Left ventricle myocardium superior (tissue), 1 donor: ENCODE measurements at places on chromosomes 3 and 15.

- DNase-seq: no peak
Measured at GRCh38 chr3:38992117-38992760, 59.5 kb downstream of the SCN11A start.

GRCh38 chr15:34794590-34795206, 651 bp downstream of the ACTC1 start:
- DNase-seq: peak; percentile 35

DNA sequence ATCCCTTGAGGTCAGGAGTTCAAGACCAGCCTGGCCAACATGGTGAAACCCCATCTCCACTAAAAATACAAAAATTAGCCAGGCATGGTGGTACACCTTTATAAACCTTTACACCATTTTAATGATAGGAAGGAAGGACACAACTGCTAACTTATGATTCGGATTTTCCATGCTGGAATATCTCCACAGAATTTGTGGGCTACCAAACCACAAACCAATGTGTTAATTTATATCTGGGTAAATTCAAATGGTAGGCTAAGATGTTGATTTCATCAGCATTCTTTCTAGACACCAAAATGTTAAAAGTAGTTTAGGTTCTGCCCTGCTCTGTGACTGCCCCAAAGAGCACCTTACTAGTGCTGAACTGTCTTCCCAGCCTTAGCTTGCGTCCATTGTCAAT, 72.8 kb downstream of the POLQ start:
- no peak for DNase-seq

GRCh38 chr15:67196672-67197363, 57.6 kb downstream of the AAGAB start:
- DNase-seq: no peak

DNA sequence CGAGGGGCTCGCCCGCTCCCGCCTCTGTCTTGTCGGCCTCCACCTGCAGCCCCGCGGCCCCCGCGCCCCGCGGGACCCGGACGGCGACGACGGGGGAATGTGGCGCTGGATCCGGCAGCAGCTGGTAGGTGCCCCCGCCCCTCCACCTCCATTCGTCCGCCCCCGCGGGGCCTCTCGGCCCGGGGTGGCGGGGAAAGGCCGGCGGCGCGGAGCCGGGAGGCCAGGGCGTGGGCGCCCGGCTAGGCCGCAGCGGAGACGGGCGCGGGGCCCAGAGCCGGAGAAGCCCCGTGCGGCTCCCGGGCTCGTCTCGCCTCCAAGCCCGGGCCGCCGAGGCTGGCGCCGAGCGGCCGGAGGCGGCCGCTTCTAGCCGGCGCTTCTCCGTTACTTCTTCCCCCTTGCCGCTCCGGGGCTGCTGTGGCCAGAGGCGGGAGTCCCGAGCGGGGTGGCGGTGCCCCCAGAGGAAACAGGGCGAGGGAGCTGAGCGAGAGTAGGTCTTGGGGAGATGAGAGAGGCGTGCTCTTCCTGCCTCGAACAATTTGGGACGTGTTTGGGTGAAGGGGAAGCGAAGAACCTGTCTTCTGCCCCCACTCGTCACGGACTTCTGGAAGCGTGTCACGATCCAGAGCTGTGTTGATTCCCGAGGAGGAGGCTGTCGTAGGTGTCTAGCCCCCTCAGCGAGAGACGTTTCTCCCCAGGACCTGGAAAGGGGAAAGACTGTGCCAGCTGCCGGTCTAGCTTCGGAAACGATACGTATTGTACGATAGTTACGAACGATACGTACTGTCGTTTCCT, 555 bp downstream of the ATP11B start:
- DNase-seq: peak; percentile 34

DNA sequence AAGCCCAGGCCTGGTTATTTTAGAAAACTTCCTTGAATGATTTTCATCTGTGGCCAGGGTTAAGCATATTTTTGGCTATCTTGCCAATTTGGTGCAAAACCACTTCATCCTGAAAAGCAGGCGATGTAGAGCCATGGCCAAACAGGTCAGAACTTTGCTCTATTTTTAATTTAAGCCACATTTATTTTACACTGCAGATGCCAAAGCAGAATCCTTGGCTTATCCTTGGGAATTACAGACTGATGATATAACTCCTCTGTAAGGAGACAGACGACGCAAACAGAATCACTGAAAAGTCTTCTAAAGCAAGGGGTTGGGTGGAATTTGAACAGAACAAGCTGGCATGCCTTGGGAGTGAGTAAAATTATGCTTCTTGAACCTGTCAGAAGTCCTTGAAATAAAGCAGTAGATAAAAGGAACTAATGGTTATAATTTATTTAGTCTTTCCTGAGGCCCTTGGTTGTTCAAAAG, 121.9 kb downstream of the CHST2 start:
- no peak for DNase-seq

DNA sequence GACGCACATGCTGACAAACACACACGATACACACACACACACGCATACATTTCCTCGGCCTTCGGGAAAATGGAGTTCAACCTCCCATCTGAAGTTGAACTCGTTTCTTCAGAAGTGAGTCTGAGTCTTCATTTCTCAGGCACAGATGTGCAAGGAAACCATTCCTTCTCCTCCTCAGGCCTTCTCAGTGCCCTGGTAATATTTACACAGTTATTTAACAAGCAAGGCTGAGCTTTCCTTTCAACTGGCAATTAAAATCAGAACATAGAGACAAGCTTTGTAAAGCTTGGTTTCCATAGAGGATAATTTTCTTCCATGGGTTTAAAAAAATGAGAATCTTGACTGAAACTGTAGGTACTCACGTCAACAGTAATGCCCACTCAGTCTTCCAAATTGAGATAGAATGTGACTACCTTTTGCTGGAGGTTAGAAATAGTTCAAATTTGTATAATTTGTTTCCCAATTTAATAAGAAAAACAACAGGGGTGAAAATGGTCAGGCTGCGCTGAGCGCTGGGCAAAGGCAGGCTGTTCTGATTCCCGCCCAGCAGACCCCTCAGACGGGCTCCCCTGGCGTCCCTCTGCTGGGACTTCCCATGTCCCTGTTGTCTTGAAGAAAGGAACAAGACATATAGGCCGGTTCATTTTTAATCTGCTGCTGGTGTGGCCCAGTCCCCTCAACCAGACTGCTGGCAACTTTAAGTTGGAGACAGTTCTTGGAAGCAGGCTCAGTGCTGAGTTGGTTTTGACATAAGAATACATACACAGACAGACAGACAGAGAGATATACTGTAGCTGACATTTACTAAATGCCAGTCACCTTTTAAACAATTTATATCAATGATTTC, 174.3 kb downstream of the XXYLT1 start:
- DNase-seq: peak; percentile 21

DNA sequence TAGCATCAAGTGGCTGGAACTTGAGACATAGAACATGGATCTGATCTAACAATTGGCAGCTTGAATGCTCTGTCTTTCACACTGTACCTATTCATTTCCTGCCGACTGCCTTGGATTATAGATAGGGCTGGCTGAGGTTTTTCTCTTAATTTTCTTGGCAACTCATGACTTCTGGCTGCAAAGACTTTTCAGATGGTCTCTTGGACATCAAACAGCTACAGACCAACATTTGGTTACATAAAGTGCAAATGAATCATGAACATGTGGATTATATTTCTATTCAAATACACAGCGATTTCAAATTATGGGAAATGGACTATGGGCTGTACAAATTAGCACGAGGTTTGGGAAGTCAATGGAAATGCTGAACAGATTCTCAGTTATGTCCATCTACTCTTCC, 26.2 kb upstream of the IL16 start:
- no peak for DNase-seq

- no peak for DNase-seq
Measured at GRCh38 chr15:78162038-78162437, 12.9 kb downstream of the IDH3A start.

DNA sequence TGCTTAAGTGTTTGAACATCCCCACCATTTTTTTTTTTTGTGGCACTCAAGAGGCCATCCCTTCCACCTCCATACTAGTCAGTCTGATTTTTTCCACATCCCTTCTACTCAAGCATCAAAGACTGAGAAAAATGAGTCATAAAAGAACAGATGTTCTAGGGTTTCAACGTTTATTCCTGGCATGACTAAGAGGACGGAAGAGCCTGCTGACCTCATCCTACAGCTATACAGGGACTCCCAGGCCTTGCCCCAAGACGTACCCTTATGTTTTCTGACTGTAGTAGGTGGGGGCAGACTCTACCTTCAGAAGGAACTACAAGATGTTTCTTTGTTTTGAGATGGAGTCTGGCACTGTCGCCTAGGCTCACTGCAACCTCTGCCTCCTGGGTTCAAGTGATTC, 3.3 kb upstream of the ITPKA start:
- no peak for DNase-seq

- DNase-seq: peak; percentile 84
Measured at GRCh38 chr3:126259411-126260391, 79.3 kb upstream of the ALDH1L1 start.

GRCh38 chr3:152208439-152208838, 60.3 kb upstream of the MBNL1 start:
- no peak for DNase-seq

DNA sequence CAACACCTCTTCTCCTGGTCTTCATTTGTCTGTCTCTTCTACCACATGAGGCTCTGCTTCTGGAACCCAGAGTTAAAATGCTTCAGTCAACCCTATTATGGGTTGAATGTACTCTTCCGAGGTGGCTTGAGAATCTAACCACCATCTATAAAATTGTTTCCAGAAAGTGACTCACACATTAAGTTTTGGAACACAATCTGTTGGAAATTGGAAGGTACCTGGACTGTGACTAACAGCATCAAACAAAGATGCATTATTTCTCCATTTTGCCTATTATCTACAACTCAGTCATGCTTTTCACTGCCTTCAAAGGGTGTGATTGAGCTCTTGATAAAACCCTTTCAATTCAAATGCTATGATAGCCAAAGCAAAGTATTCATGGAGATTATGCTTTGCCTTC, 499.0 kb upstream of the SEMA6D start:
- DNase-seq: no peak

- no peak for DNase-seq
Measured at GRCh38 chr3:178042376-178042775, 493.9 kb upstream of the KCNMB2 start.

- DNase-seq: no peak
Measured at GRCh38 chr3:153026026-153026425, 136.0 kb upstream of the RAP2B start.

GRCh38 chr15:101070502-101071273, 151.5 kb downstream of the LRRK1 start:
- no peak for DNase-seq

- no peak for DNase-seq
Measured at GRCh38 chr3:64170270-64170669, 55.0 kb downstream of the PRICKLE2 start.

- DNase-seq: peak; percentile 10
Measured at GRCh38 chr3:173711619-173712018, 314.1 kb downstream of the NLGN1 start.

- DNase-seq: peak; percentile 76
Measured at GRCh38 chr3:111924283-111924682, 54.5 kb upstream of the ABHD10 start.

DNA sequence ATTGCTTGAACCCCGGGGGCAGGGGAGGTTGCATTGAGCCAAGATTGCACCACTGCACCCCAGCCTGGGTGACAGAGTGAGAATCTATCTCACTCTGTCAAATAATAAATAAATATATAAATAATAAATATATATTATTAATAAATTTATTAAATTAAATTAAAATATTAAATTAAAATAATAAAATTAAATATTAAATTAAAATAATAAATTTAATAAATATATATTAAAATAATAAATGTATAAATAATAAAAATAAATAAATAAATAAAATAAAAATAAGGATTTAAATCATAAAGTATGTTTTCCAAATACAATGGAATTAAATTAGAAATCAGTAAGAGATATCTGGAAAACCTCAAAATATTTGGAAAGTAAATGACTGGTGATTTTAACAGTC, 43.3 kb downstream of the ATOSA start:
- no peak for DNase-seq

GRCh38 chr3:3302964-3303363, 123.5 kb upstream of the CRBN start:
- DNase-seq: no peak

GRCh38 chr15:33960549-33960935, 7.8 kb upstream of the CHRM5 start:
- DNase-seq: no peak

GRCh38 chr3:43895573-43895972, 204.8 kb downstream of the ABHD5 start:
- no peak for DNase-seq

DNA sequence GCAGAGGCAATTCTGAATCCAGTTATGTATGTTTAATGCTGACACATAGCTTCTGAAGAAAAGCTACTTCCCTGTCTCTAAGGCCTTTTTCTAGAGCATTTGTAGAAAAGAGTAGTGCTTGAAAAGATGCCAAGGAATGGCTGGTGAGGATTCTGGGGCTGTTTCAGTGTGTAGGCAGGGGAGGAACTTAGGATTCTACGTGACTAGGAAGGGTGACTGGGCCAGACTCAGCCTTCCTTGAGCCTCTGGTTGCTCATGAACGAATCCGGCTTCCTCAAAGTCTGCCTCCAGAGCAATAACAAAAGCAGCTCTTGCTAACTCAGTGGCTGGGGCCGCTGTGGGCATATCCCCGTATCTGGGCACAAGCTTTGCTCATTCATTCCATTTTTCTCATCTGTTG, 104.8 kb upstream of the WNT5A start:
- no peak for DNase-seq

DNA sequence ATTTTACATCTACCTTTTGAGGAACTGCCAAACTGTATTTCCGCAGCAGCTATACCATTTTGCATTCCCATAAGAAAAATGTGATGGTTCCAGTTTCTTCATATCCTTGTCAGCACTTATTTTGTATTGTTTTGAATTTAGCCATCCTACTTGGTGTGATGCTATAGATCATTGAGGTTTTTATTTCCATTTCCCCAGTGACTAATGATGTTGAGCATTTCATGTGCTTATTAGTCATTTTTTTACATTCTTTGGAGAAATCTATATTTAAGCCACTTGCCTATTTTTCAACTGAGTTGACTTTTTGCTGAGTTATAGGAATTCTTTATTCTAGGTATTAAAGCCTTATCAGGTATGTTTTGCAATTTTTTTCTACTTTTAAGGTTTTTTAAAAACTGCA, 347.6 kb upstream of the RARB start:
- DNase-seq: no peak

- no peak for DNase-seq
Measured at GRCh38 chr3:123688241-123688747, 103.4 kb upstream of the HACD2 start.

GRCh38 chr3:134232951-134233350, 17.7 kb downstream of the RYK start:
- DNase-seq: no peak

- no peak for DNase-seq
Measured at GRCh38 chr3:195537995-195538394, 5.1 kb downstream of the PPP1R2 start.
